CD4-positive, alpha-beta T cell treated with Interleukin-15 for 1 hour (primary cell): ENCODE measurements at places on chromosomes 11 and 22.

- DNase-seq, result no peak
Measured at GRCh38 chr11:104113541-104113940, 50.4 kb downstream of the PDGFD start.

GRCh38 chr22:23781065-23781464, 5.7 kb upstream of the SMARCB1 start:
- DNase-seq, result no peak

DNA sequence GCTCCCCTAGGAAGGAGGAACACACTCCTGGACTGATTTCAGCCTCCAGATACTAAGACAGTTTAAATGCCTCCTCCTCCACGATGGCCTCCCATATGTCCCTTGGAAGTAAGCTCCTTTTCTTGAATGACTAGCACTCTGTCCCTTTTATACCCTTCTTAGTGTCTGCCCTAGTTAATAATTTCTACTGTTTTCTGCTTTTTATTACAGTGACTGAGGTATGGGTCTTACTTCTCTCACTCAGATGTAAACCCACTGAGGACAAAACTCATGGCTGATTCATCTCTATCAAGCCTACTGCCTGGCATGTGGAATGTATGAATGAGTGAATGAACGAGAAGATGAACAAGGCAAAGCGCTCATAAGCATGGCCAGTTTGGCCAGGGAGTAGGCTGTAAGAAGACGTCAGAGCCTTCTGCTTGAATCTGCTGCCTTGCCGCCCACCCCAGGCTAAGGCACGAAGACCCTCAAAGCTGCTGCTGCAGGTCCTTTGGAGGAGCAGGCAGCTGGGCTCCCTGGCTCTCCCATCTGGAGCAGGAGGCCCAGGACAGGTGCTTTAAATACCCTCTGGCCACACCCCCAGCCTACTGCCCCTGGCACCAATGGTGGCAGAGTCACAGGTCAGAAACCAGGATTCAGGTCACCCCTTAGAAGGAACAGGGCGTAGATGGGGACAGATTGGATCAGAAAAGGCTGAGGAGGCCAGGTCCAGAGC, 8.2 kb upstream of the PGA3 start:
- DNase-seq, result no peak

- no peak for DNase-seq
Measured at GRCh38 chr11:1157645-1158591, at the start of gene MUC5AC. Gene MUC5AC (plus strand): TSS chr11:1157953. CDS start chr11:1158000, 47 bp downstream.

DNA sequence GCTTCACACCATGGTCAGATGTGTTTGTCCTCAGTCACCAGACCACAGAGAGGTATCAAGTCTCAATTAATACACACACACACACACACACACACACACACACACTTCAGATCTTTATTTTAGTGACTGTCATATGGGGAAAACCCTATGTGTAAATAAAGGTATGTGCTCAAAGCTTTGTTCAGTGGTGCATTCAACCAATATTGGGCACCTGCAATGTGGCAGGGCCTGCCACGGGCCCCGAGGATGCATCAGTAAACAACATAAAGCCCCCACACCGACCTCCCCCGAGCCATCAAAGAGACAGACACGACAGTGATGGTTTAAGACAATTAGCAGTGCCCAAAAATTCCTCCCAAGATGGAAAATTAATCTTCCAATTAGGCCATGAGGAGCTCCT, 51.6 kb downstream of the SHANK2 start:
- DNase-seq, result no peak
